ENCODE measurements at places on chromosomes 1 and 21. TPM values are rescaled to one million over a fixed set of nuclear protein-coding genes. Genes with fewer than 3 reads are reported as not detected.

GRCh38 chr21:29875873-29876272, 63.9 kb downstream of the GRIK1 start:
- no peak for DNase-seq

Gene ERVH48-1
- not detected for total RNA-seq

Gene HDAC1
- 54.7 TPM for total RNA-seq

Gene FNDC5
- total RNA-seq: 1.6 TPM

DNA sequence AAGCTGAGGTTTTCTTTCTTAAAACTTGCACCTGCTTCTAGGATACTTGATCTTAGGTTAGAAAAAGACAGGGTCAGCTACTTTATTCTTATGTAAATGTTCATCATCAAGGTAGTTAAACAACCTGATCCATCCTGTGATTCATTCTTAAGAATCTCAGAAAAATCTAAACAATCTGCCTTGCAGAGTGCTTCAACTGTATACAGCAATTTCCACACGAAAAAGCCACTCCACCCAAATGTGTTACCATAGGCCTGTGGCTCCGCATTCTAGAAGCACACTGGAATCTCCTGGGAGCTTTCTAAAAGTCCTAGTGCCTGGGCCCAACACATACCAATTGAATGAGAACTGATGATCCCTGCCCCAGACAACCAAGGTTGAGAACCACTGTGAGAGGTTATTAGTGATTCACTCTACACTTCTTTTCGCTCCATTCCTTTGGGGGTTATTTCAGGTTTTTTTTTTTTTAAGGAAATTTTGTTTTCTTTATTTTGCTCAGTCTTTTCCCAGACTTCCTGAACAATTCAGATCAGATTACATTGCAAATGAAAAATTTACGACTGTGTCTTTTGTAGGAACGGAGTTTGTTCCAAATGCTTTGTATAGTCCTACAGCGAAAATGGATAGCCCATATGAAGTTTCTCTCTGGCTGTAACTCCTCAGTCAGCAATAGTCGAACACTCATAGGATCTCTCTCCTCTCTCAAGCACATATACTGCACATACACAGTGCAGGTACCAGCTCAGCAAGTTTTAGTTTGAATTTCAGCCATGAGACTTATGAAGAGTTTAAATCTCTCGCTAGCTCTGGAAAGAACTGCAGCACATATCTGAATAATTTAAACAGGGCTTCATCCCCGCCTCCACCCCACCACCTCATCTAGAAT, 16.1 kb downstream of the SMYD2 start:
- no peak for DNase-seq

DNA sequence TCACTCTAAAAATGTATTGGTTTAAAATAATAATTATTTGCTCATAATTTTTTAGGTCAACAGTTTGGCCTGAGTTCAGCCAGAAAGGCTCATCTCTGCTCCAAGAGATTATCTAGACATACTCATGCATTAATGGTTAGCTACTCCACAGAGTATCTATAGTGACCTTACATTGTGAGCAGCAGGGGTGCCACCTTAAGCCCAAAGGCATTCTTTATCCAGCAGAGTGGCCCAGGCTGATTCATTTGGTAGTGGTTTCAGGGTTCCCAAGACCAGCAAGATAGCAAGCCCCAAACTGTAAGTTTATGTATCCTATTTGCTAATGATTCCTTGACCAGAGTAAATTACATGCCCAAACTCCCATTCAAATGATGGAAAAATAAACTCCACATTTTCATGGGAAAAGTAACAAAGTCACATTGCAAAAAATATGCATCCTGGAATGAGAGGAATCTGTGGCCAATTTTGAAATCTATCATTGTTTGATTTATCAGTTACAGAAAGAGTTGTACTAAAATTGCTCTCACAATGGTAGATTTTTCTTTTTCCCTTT, 182.6 kb upstream of the KCNK2 start:
- no peak for DNase-seq

Gene NCDN
- total RNA-seq: 28.6 TPM

GRCh38 chr1:2974701-2975301, 46.5 kb upstream of the ACTRT2 start:
- peak; percentile 49 for DNase-seq

DNA sequence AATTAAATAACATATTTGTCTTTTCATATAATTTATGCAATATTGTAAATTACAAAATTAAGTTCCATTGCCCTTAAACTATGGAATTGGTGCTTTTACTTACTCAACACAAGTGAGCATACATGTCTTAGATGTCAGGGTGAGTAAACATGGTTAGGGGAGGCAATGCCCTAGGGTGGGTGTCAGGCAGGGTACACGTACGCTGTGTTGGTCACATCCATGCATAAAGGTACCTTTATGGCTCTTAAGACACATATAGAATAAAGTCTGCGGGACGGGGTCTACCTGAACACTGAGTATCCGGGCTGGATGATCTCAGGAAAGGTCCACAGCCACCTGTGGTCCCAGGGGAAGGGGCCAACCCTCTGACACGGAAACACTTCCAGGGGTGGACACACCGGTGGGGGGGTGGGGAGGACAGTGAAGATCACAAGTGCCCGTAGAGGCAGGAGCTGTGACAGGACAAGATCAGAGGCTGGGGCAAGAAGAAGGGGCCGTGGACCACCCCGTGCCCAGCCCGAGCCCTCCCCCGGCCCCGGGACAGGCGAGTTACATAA, 720 bp downstream of the LIN9 start:
- DNase-seq: no peak

Gene NPHS2
- not detected for total RNA-seq

Gene SLC9A1
- 17.3 TPM for total RNA-seq

DNA sequence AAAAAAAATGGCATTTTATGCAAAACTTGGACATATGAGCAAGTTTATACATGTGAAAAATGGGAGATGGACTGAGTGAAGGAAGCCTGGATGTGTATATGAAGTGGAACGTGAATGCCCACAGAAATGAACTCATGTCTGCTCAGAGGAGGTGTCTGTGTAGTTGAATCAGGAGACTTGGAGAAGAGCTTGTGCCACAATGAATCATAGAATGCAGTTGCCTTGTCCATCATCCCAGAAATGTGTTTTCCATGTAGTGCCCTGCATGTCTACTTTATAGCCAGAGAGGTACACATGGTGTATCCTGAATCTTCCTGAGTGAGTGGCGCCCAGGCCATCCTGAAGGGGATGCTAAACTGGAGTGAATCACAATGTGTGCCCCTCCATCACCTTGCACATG, 2.6 kb upstream of the ILDR2 start:
- DNase-seq: no peak

Gene CYP4A22
- 0.58 TPM for total RNA-seq

DNA sequence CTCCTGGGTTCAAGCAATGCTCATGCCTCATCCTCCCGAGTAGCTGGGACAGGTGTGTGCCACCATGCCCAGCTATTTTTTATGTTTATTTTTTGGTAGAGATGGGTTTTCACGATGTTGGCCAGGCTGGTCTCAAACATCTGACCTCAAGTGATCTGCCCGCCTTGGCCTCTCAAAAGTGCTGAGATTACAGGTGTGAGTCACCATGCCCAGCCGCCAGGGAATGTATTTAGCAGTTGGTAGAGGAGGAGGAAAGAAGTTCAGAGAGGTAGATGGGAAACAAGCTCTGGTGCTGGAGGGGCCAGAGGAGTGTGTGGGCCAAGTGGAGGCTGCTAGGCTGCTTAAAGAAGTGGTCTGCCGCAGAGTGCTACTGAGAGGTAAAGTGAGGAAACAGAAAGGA, 6.0 kb downstream of the DOP1B start:
- no peak for DNase-seq

DNA sequence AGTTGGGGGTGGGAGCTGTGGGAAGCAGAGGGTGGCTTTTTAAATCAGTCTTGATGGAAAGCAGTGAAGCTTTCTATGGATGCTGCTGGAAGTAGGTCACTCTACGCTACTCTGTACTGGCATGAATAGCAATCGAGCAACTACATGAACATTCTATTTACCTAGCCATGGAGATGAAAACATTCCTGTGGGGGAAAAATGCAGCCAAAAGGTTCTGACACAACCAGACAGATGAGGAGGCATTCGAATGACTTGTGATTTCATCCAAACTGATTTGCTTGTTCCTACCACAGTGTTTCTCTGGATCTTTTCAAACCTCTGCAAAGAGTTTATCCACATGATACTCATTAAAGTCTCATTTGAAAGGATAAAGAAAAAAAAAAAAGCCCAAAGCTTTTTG, 95.0 kb downstream of the ASTN1 start:
- no peak for DNase-seq

DNA sequence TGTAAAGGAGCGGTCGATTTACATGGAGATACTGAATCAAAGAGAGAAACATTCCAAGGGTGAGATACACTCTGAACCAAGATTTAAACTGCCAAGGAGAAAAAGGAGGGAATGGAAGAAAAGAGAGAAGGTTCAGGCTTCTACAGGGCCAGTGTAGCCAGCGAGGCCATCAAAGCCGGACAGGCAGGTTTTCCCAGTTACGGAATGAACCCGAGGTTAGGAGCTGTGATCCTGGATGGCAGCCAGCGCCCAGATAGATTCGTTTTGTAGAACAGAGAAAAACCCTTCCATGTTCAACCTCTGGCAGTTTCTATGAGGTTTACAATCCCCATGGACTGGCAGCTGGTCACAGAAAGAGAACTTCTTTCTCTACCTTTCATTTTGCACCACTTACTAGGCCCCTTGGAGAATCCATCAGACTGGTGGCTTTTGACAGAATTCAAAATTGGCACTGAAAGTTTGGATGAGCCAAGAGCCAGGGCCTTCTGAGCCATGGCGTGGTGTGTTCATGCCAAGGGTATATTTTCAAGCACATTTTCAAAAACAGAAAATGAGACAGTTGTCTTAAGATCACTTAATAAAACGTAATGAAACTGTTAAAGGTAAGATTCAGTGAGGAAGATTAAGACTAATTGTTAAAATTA, 171.5 kb downstream of the RUNX1 start:
- no peak for DNase-seq

Gene RGS16
- total RNA-seq: 14.1 TPM

DNA sequence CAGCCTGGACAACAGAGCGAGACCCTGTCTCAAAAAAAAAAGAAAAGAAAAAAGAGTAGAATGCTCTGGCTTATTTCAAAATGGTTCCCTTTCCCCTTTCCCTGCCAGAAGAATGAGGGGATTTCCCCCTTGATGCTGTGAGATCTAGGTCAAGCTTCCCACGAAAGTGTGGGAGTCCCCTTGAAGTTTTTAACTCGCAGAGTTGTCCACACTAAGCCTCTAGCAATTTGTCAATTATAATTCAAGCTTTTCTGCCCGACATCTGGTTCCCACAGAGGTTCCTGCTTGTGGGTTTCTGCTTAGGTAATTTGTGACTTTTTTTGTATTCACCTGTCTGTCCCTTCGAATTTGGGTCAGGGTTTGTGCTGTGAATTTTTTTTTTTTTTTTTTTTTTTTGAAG, 62.8 kb downstream of the ZFYVE9 start:
- DNase-seq: no peak

DNA sequence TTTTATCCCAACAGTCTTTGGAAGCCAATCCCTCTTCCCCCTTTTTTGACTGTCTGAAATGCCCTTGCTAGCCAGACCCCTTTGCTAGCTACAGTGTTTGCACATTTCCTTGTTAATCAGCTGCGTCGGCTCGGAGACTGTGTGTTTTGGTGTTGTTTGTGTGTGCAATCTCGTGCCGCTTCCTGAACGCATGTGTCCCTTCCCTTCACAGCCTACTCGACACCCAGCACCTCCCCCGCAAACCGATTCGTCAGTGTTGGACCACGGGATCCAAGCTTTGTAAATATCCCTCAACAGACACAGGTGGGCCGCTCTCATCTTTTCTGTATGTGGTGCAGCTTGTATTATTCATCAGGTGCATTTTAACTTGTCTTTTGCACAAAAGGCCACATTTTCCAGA, 298.7 kb downstream of the TM2D1 start:
- no peak for DNase-seq

- no peak for DNase-seq
Observed at GRCh38 chr1:844472-845026, 79.2 kb upstream of the SAMD11 start.

DNA sequence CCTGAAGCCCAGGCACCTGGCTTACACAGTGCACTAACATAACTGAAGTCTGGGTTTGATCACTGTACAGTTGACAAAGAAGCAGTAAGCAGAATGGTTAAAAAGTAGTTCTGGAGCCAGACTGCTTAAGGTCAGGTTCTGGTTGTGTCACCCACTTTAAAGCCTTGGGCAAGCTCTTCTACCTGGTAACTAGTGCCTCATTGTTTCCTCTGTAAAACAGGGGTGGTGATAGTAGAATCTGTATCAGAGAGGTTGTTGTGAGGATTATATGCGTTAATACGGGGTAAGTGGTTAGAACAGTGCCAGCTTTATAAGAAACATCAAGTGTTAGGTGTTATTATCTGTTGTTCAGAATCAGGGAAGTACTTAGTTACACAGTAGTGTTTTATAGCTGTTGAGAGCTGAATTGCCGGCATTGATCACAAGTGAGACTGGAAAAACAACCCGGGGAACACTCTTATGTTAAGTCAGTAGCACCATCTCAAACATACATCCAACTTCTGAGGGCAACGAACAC, 3.7 kb downstream of the BACH1 start:
- DNase-seq: no peak

DNA sequence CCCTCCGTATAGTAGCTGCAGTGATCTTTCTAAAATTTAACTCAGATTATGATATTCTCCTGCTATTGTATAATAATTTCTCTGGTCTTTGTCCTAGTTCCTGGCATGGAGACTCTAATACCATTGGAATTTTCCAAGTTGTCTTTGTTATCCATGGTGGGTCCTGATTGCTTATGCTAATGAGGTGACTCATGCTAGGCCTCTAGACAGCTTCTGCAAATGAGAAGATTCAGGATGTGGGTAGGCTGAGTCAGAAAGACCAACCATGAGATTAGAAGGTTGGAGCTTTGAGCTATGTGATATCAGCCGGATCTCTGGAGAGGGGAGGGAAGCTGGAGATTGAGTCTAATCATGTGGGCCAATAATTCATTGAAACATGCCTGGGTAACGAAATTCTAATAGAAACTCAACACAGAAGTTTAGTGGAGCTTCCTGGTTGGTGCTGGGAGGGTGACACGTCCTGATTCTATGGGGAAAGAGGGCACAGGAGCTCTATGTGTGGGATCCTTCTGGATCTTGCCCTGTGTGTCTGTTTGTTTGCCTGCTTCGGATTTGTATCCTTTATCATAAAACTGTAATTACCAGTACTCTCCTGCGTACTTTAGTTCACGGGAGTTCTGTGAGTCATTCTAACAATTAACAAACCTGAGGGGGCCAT, 73.2 kb upstream of the CNIH3 start:
- DNase-seq: no peak

- DNase-seq: no peak
Observed at GRCh38 chr1:192904438-192904895, 95.6 kb downstream of the RGS2 start.

Gene RYR2
- 0.49 TPM for total RNA-seq

GRCh38 chr1:16367258-16367967, 371 bp downstream of the SZRD1 start:
- peak; percentile 90 for DNase-seq

Gene PCNT
- 41.9 TPM for total RNA-seq

Gene CLCA4
- total RNA-seq: not detected

DNA sequence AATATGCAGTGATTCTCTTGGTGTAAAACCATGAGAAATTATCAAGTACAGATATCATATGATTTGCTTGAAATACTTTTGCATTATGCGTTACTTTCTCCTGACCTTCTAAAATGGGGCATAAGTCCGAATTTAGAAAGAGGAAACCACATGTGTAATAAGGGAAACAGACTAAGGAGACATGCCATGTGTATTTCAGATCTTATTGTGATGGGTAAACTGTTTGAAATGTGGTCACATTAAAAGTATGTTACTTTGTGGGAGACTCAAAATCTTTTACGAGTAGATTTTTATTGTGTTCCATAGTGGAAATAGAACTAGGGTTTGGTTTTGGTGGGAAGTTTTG, 173.0 kb downstream of the NFIA start:
- no peak for DNase-seq

GRCh38 chr1:202374099-202374498, 25.6 kb downstream of the PPP1R12B start:
- DNase-seq: no peak

Data from sciatic nerve (tissue), 2 donors.